ENCODE measurements at places on chromosomes 11 and 22. TPM values are rescaled to one million over a fixed set of nuclear protein-coding genes. Genes with fewer than 3 reads are reported as not detected.

The FGF19 gene
- total RNA-seq: not detected

The PKNOX2 gene
- total RNA-seq: not detected

The MRGPRX3 gene
- not detected for total RNA-seq

- H3K27ac ChIP-seq: no peak overlapping the region
- no peaks in the 10 kb centered on the region for H3K4me1 ChIP-seq
- H3K4me3 ChIP-seq: no peak overlapping the region
- H3K36me3 ChIP-seq: no peaks in the 10 kb centered on the region
These were observed 269.0 kb upstream of the PDGFD start for GRCh38 chr11:104432981-104433380.

DNA sequence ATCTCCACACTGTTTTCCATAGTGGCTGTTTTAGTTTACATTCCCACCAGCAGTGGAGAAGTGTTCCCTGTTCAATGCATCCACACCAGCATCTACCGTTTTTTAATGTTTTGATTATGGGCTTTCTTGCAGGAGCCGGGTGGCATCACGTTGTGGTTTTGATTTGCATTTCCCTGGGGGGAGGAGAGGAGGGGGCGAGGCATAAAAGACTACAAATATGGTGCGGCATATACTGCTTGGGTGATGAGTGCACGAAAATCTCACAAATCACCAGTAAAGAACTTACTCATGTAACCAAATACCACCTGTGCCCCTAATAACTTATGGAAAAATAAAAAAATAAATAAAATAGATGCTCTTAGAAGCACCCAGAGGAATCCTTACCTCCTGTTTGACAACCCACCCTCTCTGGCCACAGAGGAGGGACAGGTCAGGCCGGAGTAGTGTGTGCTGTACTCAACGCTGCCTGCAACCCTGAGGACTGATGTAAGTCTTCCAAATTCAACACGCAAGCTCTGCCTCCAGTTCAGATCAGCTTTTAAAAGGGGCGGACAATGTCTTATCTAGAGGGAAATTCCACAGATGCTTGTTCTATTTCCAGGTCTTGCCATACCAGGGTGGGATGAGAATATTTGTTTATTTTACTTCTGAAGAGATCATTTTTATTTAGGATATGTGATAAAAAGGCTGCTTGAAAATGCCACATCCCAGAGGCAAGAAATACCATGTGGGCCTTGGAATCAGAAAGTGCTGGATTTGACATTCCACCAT is 329.6 kb upstream of the B3GAT1 start:
- no peaks in the 10 kb centered on the region for H3K36me3 ChIP-seq
- no peak for DNase-seq
- no peaks in the 10 kb centered on the region for H3K4me1 ChIP-seq
- H3K4me3 ChIP-seq: no peak overlapping the region
- no peaks in the 10 kb centered on the region for H3K27me3 ChIP-seq
- no peak overlapping the region for H3K27ac ChIP-seq

DNA sequence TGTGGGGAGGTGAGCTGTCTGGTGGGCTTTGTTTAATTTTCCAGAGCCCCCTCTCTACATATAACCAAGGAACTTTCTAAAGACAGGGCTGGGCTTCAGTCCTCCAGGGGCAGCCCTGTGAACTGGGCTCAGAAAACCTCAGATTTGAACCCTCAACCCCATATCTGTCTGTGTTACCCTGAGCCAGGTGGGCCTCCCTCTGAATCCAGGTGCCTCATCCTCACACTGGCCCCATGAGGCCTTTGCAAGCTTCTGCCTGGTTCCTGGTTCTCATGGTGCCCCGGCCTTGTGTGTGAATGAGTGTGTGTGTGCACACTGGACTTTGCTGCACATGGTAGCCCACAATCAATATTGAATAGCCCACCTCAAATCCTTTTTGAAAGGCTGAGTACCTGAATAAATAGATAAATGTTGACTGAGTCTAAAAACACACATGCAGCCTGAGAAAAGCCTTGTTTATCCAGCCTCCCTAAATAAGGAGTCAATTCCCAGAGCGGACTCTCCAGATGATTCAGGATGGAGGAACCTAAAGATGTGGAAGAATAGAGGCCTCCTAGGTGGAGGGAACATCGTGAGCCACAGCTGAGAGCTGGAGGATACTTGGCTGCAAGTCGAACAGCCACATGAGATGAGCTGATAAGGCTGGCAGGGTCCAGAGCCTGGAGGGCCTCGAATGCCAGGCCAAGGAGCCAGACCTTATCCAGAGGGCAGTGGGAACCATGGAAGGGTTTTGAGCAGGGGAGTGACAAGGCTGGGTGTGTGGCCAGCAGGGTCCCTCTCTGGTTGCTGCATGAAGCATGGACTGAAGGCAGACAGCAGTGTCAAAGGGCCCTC is 28.1 kb upstream of the P2RY2 start:
- H3K4me3 ChIP-seq: no peak overlapping the region
- H3K27me3 ChIP-seq: no peaks in the 10 kb centered on the region
- DNase-seq: no peak
- H3K36me3 ChIP-seq: no peaks in the 10 kb centered on the region

- H3K27me3 ChIP-seq: peaks cover 15% of the 10 kb centered on the region
- peaks cover 4% of the 10 kb centered on the region for H3K4me1 ChIP-seq
- DNase-seq: peak; percentile 41
These were observed 21.3 kb downstream of the IZUMO1R start for GRCh38 chr11:94325681-94326080.

The SLC22A25 gene
- total RNA-seq: not detected

GRCh38 chr22:21646608-21647590 is 4.8 kb downstream of the SDF2L1 start:
- H3K36me3 ChIP-seq: no peaks in the 10 kb centered on the region
- no peak overlapping the region for H3K4me3 ChIP-seq
- H3K27ac ChIP-seq: no peak overlapping the region
- peak; percentile 73 for DNase-seq
- H3K4me1 ChIP-seq: peaks cover 36% of the 10 kb centered on the region

DNA sequence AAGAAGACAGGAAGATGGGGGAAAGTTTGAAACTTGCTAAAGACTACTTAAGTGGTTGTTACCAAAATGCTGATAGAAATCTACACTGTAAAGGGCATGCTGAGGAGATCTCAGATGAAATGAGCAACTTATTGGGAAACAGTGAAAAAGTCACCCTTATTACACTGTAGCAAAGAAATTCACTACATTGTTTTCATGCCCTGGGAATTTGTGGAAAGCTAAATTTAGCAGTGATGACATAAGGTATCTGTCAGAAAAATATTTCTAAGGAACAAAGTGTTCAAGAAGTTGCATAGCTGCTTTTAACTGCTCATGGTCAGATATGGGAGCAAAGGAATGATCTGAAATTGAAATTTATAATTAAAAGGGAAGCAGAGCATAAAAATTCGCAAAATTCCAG is 702.4 kb upstream of the LRRC4C start:
- H3K27ac ChIP-seq: peak overlapping the region; percentile 77
- H3K27me3 ChIP-seq: no peaks in the 10 kb centered on the region
- H3K4me3 ChIP-seq: no peak overlapping the region

The OSM gene
- not detected for total RNA-seq

DNA sequence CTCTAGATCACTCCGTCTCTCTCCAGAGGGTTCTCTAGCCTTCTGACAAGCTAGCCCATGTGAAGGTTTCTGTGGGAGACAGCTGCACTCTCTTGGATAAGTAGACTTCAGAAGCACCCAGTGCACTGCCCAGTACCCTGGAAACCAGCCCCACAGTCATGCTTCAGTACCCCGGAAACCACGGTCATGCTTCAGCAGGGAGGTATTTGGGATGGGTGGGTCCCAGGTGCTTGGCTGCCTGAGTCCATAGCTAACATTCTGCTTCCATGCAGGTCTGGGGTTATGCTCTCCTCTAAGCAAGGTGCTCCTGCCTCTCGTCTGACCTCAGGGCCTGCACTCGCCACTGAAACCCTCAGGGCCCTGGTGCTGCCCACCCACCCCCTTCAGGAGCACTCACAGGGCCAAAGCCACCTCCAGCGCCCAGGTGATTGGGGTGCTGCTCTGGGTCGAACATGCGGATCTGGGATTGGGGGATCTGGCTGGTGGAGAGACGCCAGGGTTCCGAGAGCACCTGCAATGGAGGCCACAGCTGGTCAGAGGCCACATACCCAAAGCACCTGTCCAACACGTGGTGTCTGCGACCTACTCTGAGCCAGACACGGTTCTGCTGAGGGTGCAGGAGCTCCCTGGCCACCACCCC is 7.3 kb upstream of the SYCE3 start:
- peaks cover 10% of the 10 kb centered on the region for H3K27me3 ChIP-seq
- H3K4me1 ChIP-seq: no peaks in the 10 kb centered on the region
- no peak overlapping the region for H3K27ac ChIP-seq
- H3K36me3 ChIP-seq: no peaks in the 10 kb centered on the region

The SMTNL1 gene
- total RNA-seq: not detected
